Thoracic aorta (tissue), 2 donors: ENCODE measurements at places on chromosomes 2 and 18. TPM values are rescaled to one million over a fixed set of nuclear protein-coding genes. Genes with fewer than 3 reads are reported as not detected.

DNA sequence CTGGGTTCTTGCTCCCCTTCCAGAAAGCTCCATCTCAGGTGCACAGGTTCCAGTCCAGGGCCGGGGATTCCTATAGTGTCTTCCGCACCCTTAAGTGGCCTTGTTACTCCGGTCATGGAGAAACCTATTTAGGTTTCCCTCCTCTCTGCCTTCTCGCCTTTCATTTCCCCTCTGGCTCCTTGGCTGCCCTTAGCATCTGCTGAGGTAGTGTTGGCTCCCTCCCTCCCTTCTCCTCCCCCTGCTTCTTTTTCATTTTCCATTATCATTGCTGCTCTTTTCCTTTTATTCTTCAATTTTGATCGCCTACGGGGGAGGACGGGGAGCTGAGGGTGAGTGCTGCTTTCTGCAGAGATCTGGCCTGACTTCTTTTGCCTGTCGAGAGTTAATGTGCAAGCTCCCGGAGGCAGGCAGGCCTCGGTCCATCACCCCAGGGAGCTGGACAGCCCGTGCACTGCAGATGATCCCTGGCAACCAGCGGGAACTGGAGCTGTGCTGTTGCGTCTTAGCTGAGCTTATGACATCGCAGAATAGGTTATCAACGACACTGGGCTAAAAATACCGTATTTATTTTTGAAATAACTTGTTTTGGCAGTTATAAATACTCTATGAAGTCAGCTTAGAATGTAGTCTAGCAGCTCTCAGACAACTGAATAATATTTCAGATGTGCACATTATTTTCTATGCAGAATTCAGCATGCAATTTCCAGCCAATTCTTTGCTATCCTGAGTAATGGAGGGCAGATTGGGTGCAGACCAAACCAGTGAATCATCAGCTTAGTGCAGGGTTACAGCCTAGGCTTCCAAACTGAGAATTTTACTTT, 141.9 kb downstream of the SLC4A3 start:
- H3K27ac ChIP-seq: peak overlapping the region; percentile 65
- no peaks in the 10 kb centered on the region for H3K27me3 ChIP-seq
- no peaks in the 10 kb centered on the region for H3K36me3 ChIP-seq
- no peaks in the 10 kb centered on the region for H3K4me1 ChIP-seq
- DNase-seq: no peak

DNA sequence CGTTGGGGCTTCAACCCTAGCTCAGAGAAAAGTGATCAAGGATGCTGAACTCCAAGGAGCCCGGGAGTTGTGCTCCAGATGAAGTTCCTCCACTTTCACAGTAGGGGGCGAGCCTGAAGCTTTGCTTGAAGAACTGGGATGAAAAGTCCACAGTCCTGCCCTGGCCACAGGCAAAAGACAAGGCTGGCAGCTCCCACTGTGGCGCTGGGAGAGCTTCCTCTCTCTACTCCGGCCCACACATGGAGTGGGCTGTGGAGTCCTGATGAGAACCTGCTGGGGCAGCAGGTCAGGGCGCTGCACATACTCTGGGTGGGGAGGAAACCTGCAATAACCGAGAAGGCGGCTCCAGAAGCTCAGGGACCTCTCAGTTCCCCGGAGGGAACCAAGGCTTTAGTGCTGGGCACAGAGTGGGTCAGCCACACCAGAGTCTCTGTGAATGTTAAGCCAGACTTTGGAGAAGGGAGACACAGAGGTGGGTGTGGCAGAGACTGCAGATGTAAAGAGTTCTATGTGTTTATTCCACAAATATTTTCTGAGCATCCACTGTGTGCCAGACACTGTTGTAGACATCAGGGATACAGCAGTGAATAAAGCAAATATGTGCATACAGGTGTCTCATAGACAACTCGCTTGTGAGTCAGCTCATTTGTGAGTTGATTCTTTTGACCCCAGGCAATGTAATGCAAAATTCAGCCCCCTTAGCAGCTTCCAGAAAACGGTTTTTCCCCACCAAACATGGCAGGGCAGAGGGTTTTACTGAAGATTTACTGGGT, 48.0 kb upstream of the MRPL33 start:
- H3K36me3 ChIP-seq: no peaks in the 10 kb centered on the region
- no peak overlapping the region for H3K4me3 ChIP-seq
- H3K27me3 ChIP-seq: no peaks in the 10 kb centered on the region
- H3K27ac ChIP-seq: peak overlapping the region; percentile 98

GRCh38 chr18:76875390-76876325, 53.3 kb downstream of the ZNF236 start:
- no peak overlapping the region for H3K27ac ChIP-seq
- DNase-seq: no peak
- H3K4me1 ChIP-seq: no peaks in the 10 kb centered on the region
- H3K4me3 ChIP-seq: no peak overlapping the region
- H3K36me3 ChIP-seq: peaks cover 3% of the 10 kb centered on the region

GRCh38 chr2:213107728-213108127, 43.7 kb downstream of the IKZF2 start:
- no peaks in the 10 kb centered on the region for H3K36me3 ChIP-seq
- H3K4me3 ChIP-seq: no peak overlapping the region
- H3K27me3 ChIP-seq: no peaks in the 10 kb centered on the region
- DNase-seq: no peak
- H3K27ac ChIP-seq: no peak overlapping the region

GRCh38 chr18:23730857-23731256, 41.6 kb downstream of the LAMA3 start:
- no peak overlapping the region for H3K4me3 ChIP-seq
- no peak overlapping the region for H3K27ac ChIP-seq
- no peaks in the 10 kb centered on the region for H3K36me3 ChIP-seq
- H3K27me3 ChIP-seq: no peaks in the 10 kb centered on the region
- DNase-seq: no peak
- no peaks in the 10 kb centered on the region for H3K4me1 ChIP-seq

GRCh38 chr2:104388296-104388695, 465.6 kb upstream of the POU3F3 start:
- no peaks in the 10 kb centered on the region for H3K36me3 ChIP-seq
- H3K4me3 ChIP-seq: no peak overlapping the region
- no peak overlapping the region for H3K27ac ChIP-seq
- DNase-seq: no peak

- no peaks in the 10 kb centered on the region for H3K36me3 ChIP-seq
- no peak overlapping the region for H3K27ac ChIP-seq
- H3K4me1 ChIP-seq: no peaks in the 10 kb centered on the region
- H3K27me3 ChIP-seq: no peaks in the 10 kb centered on the region
- DNase-seq: no peak
Observed at GRCh38 chr2:212596688-212597087, 58.1 kb upstream of the ERBB4 start.

GRCh38 chr2:216563646-216564045, 65.0 kb downstream of the RPL37A start:
- no peaks in the 10 kb centered on the region for H3K36me3 ChIP-seq
- peaks cover 90% of the 10 kb centered on the region for H3K4me1 ChIP-seq
- DNase-seq: no peak
- H3K27me3 ChIP-seq: no peaks in the 10 kb centered on the region

GRCh38 chr18:44968336-44968735, 287.6 kb downstream of the SETBP1 start:
- H3K4me3 ChIP-seq: no peak overlapping the region
- peak overlapping the region; percentile 59 for H3K27ac ChIP-seq
- DNase-seq: no peak
- no peaks in the 10 kb centered on the region for H3K36me3 ChIP-seq

The AFF3 gene
- 9.9 TPM for total RNA-seq

The ASPRV1 gene
- total RNA-seq: 3.2 TPM

The ASB18 gene
- total RNA-seq: not detected

The HRH4 gene
- total RNA-seq: 2.5 TPM
